Progenitor cell of endocrine pancreas (in vitro differentiated cells): ENCODE measurements at places on chromosomes 1 and 21.

DNA sequence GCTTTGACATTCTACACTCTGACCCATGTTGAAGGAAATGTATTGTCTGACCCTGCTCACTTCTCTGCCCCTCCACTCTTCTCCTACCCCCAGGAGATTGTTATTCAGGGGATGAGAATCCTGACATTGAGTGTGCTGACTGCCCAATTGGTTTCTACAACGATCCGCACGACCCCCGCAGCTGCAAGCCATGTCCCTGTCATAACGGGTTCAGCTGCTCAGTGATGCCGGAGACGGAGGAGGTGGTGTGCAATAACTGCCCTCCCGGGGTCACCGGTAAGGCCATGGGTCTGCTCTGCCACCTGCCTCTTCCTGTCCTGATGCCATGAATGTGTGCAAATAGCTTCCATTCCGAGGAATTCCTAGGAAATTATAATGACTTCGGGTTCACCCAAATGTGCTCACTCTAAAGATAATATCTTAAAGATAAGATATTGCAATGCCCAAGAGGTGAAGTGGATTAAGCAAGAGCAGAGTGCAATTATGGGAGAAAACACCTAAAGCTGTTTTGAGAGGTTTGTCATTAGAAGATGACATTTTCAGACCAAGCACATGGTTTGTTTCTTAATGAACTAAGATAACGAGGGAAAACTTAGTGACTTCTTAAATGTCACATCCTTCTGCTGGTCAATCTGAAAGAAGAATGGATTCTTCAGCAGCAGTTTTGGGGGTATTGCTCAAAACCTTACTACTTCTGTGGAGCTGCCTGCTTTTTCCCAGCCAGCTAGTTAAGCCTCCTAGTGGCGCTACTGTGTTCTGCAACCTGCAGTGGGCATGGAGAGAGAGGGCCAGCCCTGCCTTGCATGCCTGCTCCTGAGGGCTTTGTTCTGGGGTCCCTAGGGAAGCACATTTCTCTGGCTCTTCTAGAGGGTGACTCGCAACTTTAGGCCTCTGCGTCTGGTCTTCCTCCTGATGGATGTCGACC lies 41.6 kb downstream of the LAMC2 start:
- H3K27me3 ChIP-seq = no peaks in the 10 kb centered on the region
- peaks cover 9% of the 10 kb centered on the region for H3K4me1 ChIP-seq
- no peak overlapping the region for H3K4me3 ChIP-seq
- DNase-seq = peak; percentile 28

GRCh38 chr1:20896826-20897225 lies 109.7 kb upstream of the HP1BP3 start:
- peaks cover 11% of the 10 kb centered on the region for H3K36me3 ChIP-seq
- no peak for DNase-seq
- H3K27me3 ChIP-seq = no peaks in the 10 kb centered on the region
- peaks cover 3% of the 10 kb centered on the region for H3K4me1 ChIP-seq
- no peak overlapping the region for H3K4me3 ChIP-seq

- peaks cover 16% of the 10 kb centered on the region for H3K36me3 ChIP-seq
- no peak overlapping the region for H3K4me3 ChIP-seq
- H3K27ac ChIP-seq = peak overlapping the region; percentile 86
- no peak for DNase-seq
- H3K27me3 ChIP-seq = no peaks in the 10 kb centered on the region
Observed at GRCh38 chr1:225603538-225604354, 49.2 kb downstream of the ENAH start.

- H3K27ac ChIP-seq = no peak overlapping the region
- H3K36me3 ChIP-seq = peaks cover 3% of the 10 kb centered on the region
- H3K4me1 ChIP-seq = peaks cover 1% of the 10 kb centered on the region
- H3K27me3 ChIP-seq = no peaks in the 10 kb centered on the region
Observed at GRCh38 chr1:219277304-219278105, 103.8 kb downstream of the LYPLAL1 start.

GRCh38 chr1:3067301-3067670 lies 1.7 kb upstream of the PRDM16 start:
- DNase-seq = no peak
- no peak overlapping the region for H3K27ac ChIP-seq
- H3K27me3 ChIP-seq = peaks cover 10% of the 10 kb centered on the region
- peak overlapping the region; percentile 79 for H3K4me3 ChIP-seq

DNA sequence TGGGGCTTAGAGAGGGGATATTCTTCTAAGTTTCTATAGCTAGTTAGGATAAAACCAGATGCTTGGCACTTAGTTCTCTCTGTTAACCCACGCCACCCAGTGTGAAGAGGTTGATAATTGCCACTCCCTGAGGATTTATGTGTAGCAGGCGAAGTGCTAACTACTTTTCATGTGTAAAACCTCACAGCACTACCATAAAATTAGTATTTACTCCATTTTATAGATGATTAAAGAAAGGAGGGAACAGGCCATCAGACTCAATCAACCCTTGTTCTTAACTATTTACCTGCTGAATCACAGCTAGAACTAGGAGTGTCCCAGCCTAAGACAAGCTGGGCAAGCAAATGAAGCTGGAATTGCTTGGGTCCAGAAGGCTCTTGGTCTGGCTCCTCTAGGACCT lies 8.9 kb downstream of the LIN28A start:
- peaks cover 38% of the 10 kb centered on the region for H3K4me1 ChIP-seq
- no peaks in the 10 kb centered on the region for H3K27me3 ChIP-seq
- H3K4me3 ChIP-seq = no peak overlapping the region
- DNase-seq = no peak

GRCh38 chr1:1419813-1420653 lies 1.0 kb downstream of the ANKRD65 start:
- peak overlapping the region; percentile 19 for H3K4me3 ChIP-seq
- H3K4me1 ChIP-seq = peaks cover 19% of the 10 kb centered on the region
- H3K27me3 ChIP-seq = peaks cover 15% of the 10 kb centered on the region
- H3K27ac ChIP-seq = no peak overlapping the region
- H3K36me3 ChIP-seq = peaks cover 3% of the 10 kb centered on the region

- peaks cover 10% of the 10 kb centered on the region for H3K4me1 ChIP-seq
- H3K27ac ChIP-seq = peak overlapping the region; percentile 56
- H3K36me3 ChIP-seq = peaks cover 5% of the 10 kb centered on the region
- DNase-seq = no peak
Observed at GRCh38 chr1:19420606-19421005, 64.7 kb downstream of the CAPZB start.

GRCh38 chr1:64356636-64357256 lies 113.2 kb upstream of the CACHD1 start:
- H3K27me3 ChIP-seq = peaks cover 64% of the 10 kb centered on the region
- H3K4me3 ChIP-seq = no peak overlapping the region
- H3K36me3 ChIP-seq = no peaks in the 10 kb centered on the region
- peaks cover 6% of the 10 kb centered on the region for H3K4me1 ChIP-seq
